ENCODE measurements at places on chromosomes 1 and 21.

DNA sequence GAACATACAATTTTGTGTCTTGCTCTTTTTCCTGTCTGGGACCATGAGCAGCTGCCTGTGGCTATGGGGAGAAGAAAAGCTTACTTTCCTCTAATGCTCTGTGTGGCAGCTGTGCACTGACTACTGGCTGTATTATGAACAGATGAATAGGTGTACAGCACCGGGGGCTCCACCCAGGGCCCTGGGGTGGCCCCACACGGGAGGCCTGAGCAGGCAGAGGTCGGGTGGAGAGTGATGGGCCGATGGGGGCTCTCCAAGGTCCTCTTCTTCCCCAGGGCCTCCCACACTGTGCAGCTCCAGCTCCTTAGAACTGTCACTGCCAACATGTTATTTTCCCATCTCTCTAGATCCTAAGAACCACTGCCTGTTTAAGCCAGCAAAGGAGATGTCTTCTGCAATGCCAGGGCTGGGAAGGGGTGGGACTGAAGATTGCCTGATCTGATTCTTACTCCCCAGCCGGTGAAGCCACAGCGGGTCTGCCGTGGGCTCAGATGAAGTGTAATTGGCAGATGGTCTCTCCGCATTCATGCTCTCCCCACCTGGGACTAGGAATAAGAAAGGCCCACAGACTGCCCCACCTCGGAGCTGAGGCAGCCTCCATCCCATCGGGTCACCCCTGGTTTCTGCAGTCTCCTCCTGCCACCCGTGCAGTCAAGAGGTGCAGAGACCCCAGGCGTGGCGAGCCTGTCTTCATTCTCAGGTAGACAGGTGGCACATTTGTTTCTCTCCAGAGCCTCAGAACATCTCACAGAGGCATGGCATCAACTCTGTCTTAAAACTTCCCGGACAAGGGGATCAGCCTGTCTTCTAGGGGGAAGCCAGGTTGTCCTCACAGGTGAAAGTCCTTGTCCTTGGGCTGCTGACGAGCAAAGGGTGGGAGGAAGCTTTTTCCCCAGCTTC, 186.5 kb upstream of the GALNT2 start:
- no peak for DNase-seq

DNA sequence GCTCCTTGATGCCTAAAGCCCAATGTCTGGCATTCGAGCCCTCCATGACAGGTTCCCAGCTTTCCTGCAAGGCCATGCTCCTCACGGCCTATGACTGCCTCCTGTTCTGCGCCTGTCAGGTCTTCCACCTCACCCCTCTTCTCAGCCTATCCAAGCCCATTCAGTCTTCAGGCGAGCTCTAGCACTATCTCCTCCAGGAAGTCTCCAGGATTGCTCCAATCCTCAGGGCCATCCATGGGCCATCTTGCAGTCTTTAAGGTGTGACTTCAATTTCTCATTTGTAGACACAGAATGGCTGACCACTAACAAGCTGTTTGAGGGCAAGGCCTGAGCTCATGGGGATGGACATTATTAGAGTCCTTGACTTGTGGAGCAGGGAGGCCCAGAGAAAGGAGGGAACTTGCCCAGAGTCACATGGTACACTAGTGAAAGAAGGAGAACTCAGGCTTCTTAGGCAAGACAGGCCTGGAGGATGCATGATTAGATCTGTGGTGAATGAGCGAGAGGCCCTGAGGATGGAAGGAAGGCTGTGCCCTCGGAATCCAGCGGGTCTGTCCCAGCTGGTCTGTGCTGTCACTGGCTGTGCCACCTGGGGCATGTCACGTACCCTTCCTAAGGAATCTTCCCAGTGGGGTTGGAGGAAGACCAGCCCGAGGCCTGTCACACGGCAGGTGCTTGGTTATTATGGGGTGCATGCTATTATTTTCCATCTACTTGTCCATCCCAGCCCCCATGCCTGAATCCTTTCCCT, 1.2 kb upstream of the ACOT11 start:
- no peak for DNase-seq

DNA sequence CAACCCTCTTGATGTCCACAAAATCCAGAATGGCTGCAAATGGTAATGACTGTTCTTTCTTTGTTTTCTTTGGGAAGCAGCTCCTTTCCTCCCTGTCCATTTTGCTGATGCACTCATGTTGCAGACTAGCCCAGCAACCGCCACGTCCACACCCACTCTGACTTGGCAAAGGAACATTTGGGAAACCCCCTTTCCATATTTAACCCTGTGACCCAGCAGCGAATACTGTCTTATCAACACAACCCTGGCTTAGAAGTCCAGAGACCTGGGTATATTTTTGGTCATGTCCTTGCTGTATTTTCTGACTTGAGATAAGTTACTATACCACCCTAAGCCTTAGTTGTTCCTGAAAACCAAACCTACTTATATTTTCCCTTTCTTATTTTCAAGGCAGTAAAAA, 18.1 kb upstream of the SHE start:
- DNase-seq = no peak

DNA sequence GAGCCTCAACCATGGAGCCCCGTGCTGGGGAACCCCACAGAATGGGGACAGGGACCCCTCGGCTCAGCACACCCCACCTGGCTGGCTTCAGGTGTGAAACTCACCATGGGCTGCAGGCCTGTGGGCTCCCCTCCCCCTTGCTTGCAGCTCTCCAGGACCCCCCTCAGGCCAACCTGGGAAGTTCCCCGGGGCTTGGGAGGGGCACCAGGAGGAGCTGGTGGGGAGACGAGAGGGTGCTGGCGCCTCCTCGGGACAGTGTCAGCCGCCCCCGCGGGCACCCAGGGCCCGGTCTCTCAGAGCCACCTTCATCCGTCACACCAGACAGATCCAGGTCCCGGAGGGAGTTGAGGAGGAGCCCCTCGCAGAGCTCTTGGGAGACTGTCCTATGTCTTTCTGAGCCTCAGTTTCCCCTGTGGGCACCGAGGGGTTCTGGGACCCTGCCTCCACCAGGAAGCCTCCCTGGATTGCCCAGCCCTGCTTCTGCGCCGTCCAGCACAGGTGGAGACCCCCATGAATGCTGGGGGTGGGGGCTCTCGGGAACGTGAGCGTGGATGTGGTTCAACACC, 657 bp upstream of the TNFRSF18 start:
- no peak for DNase-seq

All from HFF-Myc (cell line).